ENCODE measurements at places on chromosomes 3 and 15.

DNA sequence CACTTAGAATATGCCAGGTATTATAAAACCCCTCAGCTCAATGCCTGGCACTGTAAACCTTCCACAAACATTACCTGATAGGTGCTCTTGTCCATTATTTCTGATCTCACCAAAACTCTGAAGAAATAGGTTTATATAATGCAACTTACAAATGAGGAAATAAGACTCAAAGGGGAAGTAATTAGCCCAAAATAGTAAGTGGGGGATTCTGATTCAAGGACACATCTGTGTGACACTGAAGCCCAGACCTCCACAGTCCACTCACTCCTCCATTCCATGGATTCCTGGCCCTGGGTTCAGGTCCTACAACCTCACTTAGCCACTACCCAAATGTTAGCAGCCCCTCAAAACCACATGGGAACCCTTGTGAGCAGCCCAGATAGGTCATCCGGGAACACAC lies 49.9 kb downstream of the TRANK1 start:
- DNase-seq, result no peak

DNA sequence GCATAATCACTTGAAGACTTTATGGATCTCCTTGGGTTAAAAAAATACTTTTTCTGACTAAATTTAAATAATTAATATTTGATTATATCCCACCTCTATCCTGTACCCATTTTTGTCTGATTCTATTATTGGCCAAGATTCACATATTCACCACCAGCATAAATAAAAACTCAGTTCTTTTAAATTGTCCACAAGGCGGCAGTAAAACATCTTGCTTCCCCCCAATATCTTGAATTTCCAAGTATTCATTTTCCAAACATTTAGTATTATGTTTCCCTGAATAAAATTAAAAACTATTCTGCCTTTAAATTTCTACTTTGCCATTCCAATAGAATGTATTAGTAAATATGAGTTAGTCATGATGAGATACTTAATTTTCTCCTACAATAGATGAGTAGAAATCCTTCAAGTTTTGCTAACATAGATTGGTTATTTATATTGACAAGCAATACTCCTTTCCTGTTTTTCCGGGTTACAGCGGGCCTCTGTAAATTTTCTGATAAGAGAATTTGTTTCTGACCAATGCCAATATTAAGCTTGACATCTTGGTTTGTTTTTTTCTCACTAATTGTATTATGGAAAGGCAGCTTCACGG lies 218.7 kb upstream of the MDFIC2 start:
- peak; percentile 50 for DNase-seq

GRCh38 chr3:30421266-30421665 lies 185.1 kb upstream of the TGFBR2 start:
- no peak for DNase-seq

- no peak for DNase-seq
Measured at GRCh38 chr15:31471731-31472430, 145.2 kb downstream of the KLF13 start.

- DNase-seq, result no peak
Measured at GRCh38 chr15:31332020-31332680, 5.5 kb downstream of the KLF13 start.

DNA sequence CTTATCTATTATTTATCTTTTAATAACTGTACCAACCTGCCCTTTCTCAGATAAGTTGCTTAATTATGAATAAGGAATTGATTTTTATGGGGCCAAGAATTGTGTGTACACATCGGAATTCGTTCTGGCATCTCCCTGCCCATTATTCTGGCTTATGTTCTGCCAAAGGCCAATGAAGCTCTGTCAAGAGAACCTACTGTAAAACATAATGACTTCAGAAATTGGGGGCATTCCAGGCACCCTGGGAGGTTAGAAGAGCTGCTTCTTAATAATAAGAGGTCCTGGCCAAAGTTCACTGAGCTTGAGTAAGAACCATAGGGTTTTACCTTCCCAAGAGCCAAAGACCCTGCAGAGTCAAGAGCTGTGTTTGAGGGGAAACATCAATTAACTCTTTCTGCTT lies 261.7 kb downstream of the SLC9A9 start:
- no peak for DNase-seq

DNA sequence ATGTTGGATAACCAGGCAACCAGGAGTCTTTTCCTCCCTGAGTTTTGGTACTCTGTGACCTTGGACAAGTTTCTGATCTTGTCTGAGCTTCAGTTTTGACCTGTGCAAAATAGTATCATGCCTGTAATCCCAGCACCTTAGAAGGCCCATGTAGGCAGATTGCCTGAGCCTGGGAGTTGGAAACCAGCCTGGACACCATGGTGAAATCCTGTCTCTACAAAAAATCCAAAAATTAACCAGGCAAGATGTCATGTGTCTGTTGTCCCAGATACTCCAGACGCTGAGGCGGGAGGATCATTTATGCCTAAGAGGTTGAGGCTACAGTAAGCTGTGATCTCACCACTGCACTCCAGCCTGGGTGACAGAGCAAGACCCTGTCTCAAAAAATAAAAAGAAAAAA lies 114.8 kb downstream of the IL12A start:
- DNase-seq, result no peak

- no peak for DNase-seq
Measured at GRCh38 chr3:175668300-175668699, 809.2 kb downstream of the NAALADL2 start.

DNA sequence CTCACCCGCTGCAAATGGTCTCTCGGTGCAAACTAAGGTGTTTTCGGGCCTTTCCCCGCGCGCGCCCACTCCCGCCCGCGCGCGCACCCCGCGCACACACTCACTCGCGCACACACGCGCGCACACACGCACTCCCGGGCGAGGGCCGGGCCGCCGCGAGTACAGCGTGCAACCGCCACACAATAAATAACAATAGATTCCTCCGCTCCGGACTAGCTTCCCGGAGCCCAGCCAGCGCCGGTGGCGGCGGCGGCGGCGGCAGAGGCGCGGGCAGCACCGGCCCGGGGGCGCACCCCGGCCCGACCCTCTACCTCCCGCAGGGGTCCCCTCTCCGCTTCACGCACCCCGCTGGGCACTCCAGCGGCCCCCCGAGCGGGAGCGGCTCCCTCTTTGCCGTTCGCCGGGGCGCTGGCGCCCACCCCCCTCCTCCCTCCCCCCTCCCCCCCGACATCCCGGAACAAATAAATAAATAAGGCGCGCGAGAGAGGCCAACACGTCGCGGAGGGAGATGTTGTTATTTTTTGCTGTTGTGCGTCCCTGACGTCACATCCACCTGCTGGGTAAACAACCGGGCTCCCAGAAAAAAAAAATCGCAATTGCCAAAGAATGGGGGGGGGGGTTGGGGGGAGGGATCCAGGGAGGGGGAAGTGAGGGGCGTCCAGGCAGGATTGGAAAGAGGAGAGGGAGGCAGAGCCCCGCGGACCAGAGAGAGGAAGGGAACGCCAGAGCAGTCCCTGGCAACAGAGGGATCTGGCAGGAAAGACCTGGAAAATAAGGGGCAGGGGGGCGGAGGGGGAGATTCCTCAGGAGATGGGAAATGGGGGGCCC lies at the start of gene FOXP1:
FOXP1 (minus strand) TSS at position 163 of the 828 bp plus-strand sequence. CDS start 385,347 bp downstream, outside the sequence.
- peak; percentile 24 for DNase-seq

DNA sequence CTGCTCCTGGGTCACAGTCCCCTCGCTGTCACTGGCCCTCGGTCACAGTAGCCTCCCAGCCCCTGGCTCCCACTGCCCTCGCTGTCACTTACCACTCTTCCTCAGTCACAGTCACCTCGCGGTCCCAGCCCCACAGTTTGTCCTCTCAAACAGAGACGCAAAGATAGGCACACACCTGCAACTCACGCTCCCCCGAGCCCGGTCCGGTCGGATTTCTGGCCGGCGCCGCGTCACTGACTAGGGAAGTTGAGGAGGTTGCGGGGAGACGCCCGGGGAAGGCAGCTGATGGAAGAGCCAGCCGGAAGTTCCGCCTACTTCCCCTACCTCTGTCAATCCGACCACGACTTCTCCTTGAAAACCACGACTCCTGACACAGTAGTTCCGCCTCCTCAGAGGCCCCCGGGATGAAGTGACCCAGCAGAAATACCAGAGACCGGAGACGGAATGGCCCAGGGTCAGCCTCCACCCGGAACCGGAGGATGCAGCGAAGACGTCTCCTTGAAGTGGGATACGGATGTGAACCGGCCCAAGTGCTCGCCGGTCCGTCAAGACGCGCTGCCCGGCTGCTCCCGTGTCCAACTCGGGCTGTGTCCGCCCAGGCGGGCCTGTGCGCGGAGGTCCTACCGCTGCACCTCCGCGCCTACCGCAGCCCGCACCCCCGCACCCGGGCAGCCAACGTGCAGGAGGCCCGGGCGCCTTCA lies at the start of gene PCYT1A:
PCYT1A (minus strand) TSS at position 287 of the 701 bp plus-strand sequence. CDS start 17,195 bp downstream, outside the sequence.
- peak; percentile 99 for DNase-seq

- peak; percentile 42 for DNase-seq
Measured at GRCh38 chr15:94582368-94582767, 351.0 kb downstream of the MCTP2 start.

DNA sequence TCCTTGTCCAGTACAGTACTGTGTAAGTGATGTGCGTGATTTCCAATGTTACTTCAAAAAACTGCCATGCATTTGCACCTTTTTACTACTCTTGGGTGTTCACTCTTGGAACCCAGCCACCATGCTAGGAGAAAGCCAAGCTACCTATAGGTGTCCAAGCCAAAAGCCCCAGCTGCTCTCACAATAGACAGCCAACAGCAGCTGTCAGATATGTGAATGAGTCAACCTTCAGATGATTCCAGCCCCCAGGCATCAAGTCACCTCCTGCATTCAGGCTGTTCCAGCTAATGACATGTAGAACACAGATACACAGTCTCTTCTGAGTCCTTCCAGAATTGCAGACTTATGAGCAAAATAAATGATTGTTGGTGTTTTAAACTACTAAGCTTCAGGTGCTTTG lies 417.7 kb upstream of the TGFBR2 start:
- DNase-seq, result no peak

GRCh38 chr15:92954578-92954977 lies 54.5 kb downstream of the CHD2 start:
- DNase-seq, result no peak

GRCh38 chr3:46659285-46659684 lies 34.2 kb downstream of the ALS2CL start:
- no peak for DNase-seq

- DNase-seq, result no peak
Measured at GRCh38 chr3:130093741-130094391, 12.2 kb downstream of the ALG1L2 start.

DNA sequence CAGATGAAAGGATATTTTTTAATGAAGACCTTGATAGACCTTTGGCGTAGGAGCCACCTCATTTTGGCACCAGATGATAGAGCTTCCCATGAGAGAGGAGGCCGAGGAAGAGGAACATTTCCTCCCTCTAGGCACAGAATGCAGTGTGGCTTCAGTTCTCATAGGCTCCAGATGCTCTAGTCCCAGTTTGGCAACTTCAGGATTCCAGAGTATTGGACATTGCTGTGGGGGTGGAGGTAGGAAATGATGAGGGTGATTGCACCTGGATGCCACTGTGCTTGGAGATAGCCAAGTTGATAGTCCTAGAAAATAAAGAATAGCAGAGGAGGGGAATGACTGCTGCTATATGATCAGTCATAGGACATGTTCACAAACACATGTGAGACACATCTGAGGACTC lies 58.3 kb upstream of the KY start:
- DNase-seq, result no peak
